HuH-7.5 (cell line): ENCODE measurements at places on chromosomes 7 and 10.

- DNase-seq = no peak
Measured at GRCh38 chr10:32072025-32072800, 16.0 kb upstream of the KIF5B start.

DNA sequence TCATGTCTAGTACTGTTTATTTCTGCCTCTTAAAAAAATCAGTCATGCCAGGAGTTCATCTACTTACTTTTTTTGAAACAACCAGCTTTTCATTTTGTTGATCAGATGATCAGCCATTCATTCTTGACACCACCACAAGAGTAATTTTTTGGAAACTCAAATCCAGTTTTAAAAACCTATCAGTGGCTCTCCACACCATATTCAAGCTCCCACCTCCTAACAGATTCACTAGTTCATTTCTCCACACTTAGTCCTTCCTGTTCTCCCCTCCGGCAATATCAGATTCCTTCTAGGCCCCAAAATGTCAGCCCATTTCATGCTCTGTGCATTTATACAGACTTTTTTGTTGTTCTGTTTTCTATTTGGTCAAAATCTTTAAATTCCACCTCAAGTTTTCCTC lies 341.6 kb downstream of the RNLS start:
- DNase-seq = no peak

GRCh38 chr10:114719311-114719710 lies 61.2 kb upstream of the ABLIM1 start:
- no peak for DNase-seq

DNA sequence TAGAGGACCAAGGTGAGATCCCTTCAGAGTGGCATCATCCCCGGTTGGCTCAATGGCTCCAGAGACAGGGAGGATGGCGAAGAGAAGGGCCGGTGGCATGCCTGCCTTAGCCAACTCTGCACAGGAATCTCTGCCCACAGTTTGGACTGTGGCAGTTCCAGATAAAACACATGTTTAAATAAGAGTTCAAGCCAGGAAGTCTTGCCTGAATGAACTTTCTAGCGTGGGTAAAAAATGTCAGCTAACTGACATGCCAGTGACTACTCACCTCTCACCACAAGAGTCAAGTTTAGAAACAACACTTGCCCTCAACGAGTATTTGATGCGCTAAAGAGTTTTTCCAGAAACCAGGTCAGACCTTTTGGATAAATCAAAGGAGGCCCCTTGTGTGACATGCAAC lies 3.0 kb downstream of the NOD1 start:
- no peak for DNase-seq

- no peak for DNase-seq
Measured at GRCh38 chr7:78734626-78735025, 718.8 kb downstream of the MAGI2 start.

DNA sequence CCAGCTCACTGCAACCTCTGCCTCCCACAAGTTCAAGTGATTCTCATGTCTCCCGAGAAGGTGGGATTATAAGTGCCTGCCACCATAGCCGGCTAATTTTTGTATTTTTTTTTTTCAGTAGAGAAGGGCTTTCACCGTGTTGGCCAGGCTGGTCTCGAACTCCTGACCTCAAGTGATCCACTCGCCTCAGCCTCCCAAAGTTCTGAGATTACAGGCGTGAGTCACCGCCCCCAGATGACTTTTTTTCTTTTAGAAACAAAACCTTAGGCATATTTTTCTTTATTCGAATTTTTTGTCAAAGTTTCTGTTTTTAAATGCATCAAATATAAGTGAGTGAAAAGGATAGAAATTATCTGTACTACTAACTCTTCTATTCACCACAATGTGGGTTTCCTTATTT lies 113.1 kb downstream of the LRRC4 start:
- no peak for DNase-seq

DNA sequence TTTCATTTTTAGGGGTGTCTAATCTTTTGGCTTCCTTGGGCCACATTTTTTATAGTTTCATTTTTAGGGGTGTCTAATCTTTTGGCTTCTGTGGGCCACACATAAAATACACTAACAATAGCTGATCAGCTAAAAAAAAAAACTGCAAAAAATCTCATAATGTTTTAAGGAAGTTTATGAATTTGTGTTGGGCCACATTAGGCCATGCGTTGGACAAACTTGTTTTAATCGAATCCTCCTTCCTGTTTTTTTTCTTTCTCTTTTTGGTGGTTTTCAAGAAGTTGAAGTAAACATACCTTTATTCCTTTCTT lies 37.4 kb downstream of the ZNRF2 start:
- no peak for DNase-seq

- no peak for DNase-seq
Measured at GRCh38 chr10:49112098-49112497, 3.2 kb downstream of the VSTM4 start.

DNA sequence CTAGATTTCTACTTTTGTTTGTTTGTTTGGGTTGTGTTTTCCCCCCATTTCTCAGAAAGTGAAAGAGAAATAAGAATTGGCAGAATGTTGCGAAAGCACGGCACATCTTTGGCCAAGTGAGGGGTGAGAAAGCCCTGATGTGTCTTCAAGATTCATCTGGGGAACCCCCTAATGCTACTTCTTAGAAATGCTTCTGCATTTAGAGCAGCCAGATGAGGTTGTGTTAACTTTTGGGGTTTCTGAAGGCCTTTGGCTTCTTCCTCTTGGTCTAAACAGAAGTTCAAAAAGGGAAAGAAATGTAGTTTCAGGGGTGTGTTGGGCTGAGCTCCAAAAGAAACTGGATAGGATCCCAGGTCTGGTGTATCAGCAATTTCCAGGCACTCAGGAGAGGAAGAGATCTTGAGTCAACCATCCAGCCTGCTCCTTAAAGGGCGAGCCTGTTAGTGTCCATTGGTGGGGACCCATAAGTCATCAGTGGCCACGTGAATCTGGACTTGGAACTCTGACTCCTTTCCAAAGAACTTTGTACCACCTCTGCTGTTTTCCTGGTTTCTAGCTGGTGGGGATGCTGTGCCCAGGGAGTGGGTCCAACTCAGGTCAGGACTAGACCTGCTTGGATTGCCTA lies 6.5 kb downstream of the DUSP5 start:
- DNase-seq = no peak

DNA sequence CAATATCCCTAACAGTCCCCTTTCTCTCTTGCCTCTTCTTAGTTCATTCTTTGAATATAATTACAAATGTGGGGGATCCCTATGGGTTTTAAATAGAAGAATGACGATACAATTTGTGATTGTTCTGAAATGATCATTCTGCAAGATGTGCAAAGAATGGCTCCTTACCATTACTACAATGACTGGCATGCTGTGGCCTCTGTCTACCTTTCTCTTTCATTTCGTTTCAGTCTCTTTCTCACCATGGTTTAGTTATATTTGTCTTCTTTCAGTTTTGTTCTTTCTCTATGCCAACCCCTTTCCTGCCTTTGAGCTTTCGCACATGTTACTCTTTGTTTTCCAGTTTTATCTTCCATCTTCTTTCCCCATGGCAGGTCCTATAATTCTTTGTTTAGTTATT lies 176.5 kb downstream of the SUGCT start:
- no peak for DNase-seq
